Activated T-helper 1 cell treated with anti-CD3 and anti-CD28 coated beads, Interleukin-12 subunit alpha, Interleukin-12 subunit beta, Interleukin-2, Interleukin-4 antibody, amounts not matched to agents 30 ng/mL and 10 ng/mL and 1 ng/mL, durations not matched to agents 14 hours and 24 hours and 36 hours (primary cell): ENCODE measurements at places on chromosomes 4 and X. TPM values are rescaled to one million over a fixed set of nuclear protein-coding genes. Genes with fewer than 3 reads are reported as not detected.

GRCh38 chr4:74886484-74886883 lies 46.4 kb upstream of the PARM1 start:
- DNase-seq: no peak

DNA sequence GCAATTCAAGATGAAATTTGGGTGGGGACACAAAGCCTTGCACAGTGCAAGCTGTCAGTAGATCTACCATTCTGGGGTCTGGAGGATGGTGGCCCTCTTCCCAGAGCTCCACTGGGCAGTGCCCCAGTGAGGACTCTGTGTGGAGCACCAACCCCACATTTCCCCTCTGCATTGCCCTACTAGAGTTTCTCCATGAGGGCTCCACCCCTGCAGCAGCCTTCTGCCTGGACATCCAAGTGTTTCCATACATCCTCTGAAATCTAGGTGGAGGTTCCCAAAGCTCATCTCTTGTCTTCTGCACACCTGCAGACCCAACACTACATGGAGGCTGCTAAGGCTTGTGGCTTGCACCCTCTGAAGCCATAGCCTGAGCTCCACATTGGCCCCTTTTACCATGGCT lies 402.3 kb downstream of the RAB28 start:
- DNase-seq: no peak

GRCh38 chrX:437661-438390 lies 51.1 kb upstream of the PPP2R3B start:
- DNase-seq: no peak

GRCh38 chrX:149259241-149259640 lies 245.9 kb downstream of the IDS start:
- no peak for DNase-seq

GRCh38 chrX:39493168-39493567 lies 604.6 kb downstream of the BCOR start:
- no peak for DNase-seq

- no peak for DNase-seq
Observed at GRCh38 chr4:4666187-4666586, 124.3 kb upstream of the STX18 start.

MSMO1 gene
- 74.1 and 93.1 TPM in 2 replicates for total RNA-seq

FAT1 gene
- 0.03 and 0.15 TPM in 2 replicates for total RNA-seq
